ENCODE measurements at places on chromosomes 6 and 20.

- DNase-seq = peak; percentile 73
These were observed 61.3 kb downstream of the TRERF1 start for GRCh38 chr6:42390228-42390934.

DNA sequence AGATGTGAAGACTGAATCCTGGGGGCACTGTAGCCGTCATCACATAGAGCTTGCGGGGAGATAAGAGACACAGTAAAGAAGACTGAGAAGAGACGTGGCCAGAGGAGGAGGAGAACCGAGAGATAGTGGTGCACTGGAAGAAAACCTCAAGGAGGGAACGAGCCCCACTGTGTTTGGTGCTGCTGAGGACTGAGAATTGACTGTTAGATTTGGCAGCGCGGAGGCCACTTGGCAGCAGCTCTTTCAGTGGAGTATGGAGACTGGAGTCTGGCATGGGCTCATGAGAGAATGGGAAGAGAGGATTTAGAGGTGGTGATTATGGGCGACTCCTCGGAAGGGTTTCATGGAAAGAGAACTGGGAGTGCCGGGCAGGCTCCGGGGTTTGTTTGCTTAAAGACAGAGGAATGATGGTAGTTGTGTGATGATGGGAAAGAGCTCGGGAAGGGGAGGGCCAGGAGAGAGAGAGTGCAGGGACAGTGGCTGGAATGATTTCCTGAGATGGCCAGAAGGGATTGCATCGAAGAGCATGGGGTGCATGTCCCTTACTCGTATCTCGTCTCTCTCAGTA lies 18.0 kb downstream of the CDYL start:
- no peak for DNase-seq

DNA sequence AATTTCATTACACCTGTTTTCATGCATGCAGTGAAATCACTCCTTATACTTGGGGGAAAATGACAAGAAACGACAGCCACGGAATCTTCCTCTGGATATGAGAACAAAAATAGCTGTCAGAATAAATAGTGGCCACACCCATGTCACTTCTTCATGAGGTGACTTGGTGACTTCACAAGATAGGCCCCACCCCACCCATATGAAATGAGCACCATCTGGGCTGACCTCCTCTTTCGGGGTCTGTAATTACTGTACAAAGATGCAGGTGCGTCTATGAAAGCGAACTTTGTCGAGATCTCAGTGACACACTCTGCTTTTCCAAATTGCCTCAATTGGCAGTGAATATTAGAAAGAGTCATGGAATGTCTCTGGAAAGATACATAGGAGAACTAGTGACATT lies 184.2 kb upstream of the CCN2 start:
- DNase-seq = no peak

GRCh38 chr6:139534472-139535115 lies 160.1 kb upstream of the CITED2 start:
- no peak for DNase-seq

GRCh38 chr6:31171931-31172905 lies 1.7 kb upstream of the POU5F1 start:
- DNase-seq = no peak

- no peak for DNase-seq
These were observed 16.9 kb upstream of the STK35 start for GRCh38 chr20:2084703-2085102.

GRCh38 chr6:99146711-99147110 lies 199.0 kb upstream of the FBXL4 start:
- no peak for DNase-seq

GRCh38 chr20:37090407-37090806 lies 5.4 kb downstream of the RBL1 start:
- DNase-seq = no peak

GRCh38 chr20:24501764-24502556 lies 32.5 kb downstream of the SYNDIG1 start:
- no peak for DNase-seq

DNA sequence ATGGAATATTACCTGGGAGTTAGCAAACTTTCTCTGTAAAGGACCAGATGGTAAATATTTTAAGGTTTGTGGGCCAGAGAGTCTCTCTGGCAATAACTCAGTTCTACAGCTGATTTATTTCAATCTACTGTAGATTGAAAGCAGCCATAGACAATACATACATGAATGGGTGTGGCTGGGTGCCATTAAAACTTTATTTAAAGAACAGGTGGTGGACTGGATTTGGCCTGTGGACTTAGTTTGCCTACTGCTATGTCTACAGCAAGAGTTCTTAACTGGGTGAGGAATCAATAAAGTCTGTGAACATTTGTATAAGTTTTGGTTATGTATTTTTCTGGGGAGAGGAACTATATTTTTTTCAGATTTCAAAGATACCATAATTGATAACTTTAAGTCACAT lies 55.1 kb downstream of the SLC22A2 start:
- no peak for DNase-seq

GRCh38 chr20:50794846-50795634 lies at the start of gene BCAS4:
TSS of gene BCAS4 (plus strand) at chr20:50795061. CDS start at chr20:50795084, 23 bp downstream.
- peak; percentile 85 for DNase-seq

- DNase-seq = no peak
These were observed 25.6 kb upstream of the FRMD1 start for GRCh38 chr6:168104636-168105035.

GRCh38 chr6:110703906-110704594 lies 111.2 kb downstream of the CDK19 start:
- DNase-seq = no peak

- DNase-seq = no peak
These were observed 68.0 kb downstream of the CYB5R4 start for GRCh38 chr6:83927470-83927869.

- DNase-seq = no peak
These were observed 243.0 kb downstream of the PTPRK start for GRCh38 chr6:128277379-128277778.

GRCh38 chr20:61170496-61171320 lies 81.4 kb upstream of the CDH4 start:
- DNase-seq = no peak

DNA sequence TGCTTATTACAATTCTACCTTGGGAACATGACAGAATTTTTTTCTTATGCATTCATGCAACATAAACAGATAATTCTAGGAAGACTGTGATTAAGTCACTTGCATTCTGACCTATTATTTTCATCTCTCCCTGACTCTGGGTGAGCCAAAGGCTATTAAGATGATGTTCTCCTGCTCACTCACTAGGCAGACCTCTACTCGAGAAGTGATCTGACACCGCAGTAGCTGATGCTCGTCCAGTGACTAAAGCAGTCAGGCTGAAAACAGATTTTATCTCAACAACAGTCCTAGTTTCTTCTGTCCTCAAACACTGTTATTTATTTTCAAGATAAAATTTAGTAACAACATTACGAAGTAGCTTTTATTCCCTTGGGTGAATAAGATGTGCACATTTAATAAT lies 17.3 kb downstream of the NAA20 start:
- DNase-seq = no peak

GRCh38 chr6:1916334-1917070 lies 306.8 kb downstream of the FOXC1 start:
- DNase-seq = no peak

DNA sequence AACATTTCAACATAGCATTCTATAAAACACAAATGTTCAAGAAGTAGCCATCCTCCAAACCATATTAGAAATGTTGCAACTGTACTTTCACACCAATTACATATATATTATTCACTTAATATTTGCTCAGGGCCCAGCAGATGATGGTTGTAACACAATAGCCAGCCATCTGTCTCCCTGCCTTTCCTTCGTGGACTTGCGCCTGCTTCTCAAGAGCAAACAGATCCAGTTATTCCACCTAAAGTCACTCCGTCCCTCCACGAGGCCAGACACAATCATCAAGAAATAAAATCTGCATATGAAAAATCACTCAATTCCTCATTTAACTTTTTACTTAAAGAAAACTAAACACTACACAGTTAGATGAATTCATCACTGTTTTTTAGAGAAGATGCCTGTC lies 160.4 kb downstream of the RALGAPA2 start:
- DNase-seq = no peak

DNA sequence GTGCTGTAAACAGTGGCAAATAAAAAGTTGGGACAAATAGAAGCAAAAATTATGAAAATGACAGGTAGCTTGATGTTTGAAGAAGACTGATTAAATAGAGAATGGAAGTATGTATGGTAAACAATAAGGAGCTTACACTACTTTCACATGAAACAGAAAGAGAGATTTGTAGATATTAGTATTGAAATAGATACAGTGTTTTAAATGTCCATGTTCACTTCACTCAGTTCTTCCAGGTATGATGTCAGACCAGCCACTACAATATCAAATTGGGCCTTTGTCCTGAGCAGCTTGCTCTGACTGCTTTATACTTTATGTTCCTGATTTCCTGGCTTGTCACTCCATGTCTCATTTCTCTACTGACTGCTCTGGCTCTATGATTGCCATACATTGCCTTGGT lies 107.5 kb downstream of the CENPW start:
- no peak for DNase-seq

DNA sequence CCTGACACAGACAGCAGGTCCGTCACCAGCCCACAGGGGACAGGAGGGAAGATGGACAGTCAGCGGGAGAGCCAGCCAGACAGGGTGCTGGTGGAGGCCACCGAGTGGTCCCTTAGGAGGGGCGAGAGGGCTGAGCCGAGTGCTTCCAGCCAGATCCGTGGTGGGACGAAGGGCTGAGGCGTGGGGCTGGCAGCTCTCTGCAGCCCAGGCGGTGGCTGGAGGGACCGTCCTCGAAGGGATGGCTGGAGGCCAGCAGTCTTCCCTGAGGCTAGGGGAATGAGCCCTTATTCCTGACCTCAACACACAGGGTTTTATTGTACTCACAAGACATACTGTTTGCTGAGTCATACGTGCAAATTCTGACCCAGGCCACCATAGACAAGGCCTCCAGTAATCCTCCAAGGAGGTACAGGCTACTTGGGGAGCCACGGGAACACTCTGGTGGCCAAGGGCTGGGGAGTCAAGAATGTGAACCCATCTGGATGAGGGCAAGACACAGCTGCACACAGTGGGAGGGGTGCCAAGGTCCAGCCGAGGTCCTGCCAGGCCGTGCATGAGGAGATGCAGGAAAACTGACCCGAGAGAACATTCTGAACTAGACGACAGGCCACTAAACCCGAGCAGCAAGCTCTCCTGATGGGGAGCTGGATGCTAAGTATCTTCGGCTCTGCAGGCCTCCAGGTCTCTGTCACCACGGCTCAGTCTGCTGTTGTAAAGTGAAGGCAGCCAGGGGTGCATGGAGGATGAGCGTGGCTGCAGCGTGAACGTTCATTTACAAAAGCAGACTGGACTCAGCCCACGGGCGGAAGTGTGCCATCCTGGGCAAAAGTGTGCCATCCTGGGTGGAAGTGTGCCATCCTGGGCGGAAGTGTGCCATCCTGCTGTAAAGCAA lies 242.5 kb downstream of the TTLL2 start:
- no peak for DNase-seq

DNA sequence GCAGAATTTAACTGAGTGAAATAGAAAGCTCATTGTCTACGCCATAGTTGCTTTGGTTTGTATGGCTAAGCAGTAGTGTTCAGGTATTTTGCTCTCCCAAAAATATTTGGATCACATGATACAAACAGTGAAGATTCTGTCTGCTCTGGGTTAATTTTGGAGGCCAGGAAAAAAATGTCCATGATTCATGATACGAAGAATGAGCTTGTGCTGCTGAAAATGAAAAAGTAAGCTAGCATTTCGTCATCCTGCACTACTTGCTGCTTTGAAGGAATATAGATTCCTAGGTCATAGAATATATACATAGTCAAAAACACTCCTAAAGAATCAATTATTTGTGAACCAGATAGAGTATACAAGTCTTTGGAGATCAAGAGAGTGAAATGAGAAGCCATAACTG lies 8.3 kb downstream of the WRNIP1 start:
- DNase-seq = no peak

GRCh38 chr6:4612636-4613171 lies 163.5 kb upstream of the CDYL start:
- no peak for DNase-seq

DNA sequence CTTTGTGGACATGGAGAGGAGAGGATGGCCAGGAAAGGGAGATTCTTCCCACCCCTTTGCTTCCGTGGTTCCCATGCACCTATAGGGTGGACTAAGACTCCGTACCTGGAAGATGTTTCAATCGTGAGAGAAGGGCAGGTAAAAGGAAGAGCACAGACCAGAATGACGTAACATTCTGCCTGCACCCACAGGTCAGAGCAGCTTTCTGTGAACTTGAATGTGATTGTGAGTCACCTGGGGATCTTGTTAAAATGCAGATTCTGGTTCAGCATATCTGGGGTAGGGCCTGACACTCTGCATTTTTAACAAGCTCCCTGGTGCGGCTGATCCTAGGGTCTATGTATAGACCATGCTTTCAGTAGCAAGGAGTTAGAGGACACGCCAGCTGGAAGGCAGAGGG lies 164.1 kb upstream of the SGK1 start:
- no peak for DNase-seq

DNA sequence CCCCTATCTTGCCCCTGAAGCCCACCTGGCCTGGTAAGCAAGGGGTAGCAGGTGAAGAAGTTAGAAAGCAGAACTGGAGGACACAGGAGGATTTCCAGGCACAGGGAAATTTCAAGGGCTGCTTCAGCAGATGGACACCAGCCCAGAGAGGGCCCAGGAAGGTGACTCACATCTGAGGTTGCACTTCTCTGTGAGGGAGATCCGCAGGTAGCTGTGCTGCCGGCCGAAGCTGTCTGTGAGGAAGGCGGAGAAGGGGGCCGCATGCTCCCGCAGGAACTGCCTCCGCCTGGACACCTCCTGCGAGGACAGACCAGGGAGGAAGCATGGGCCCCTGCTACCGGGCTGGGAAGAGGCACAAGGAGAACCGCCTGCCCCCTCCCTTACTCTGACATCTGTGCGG lies 7.1 kb downstream of the MOCS1 start:
- DNase-seq = no peak

DNA sequence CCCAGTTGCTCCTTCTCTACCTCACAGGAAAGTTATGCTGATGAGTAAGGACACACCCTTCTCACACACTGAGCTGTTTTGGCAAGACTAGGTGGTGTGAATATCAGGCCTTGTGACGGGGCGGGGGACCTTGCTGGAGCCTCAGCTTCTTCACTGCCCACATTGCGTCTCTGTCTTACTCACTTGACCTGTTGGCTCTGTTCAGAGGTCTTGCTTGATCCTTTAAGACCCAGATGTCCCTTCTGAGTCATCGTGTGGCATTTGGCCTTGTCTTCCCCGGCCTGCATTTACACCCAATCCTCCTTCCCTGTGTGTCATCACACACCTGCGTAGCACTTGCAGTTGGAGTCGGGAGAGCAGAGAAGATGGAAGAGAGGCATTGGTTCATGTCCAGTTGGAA lies 8.3 kb upstream of the PRND start:
- DNase-seq = no peak

GRCh38 chr20:48632017-48632824 lies 195.6 kb downstream of the PREX1 start:
- no peak for DNase-seq

GRCh38 chr20:13755809-13756208 lies 28.9 kb downstream of the ESF1 start:
- no peak for DNase-seq

- no peak for DNase-seq
These were observed 675.1 kb downstream of the HTR1B start for GRCh38 chr6:76788155-76788554.

Measured in activated CD4-positive, alpha-beta T cell treated with anti-CD3 and anti-CD28 coated beads, Interleukin-2, amount 50 U/mL, for 48 hours (primary cell).